CD4-positive, alpha-beta T cell treated with Interleukin-2 at 100 ng/mL for 4 hours (primary cell): ENCODE measurements at places on chromosomes 2 and 18.

DNA sequence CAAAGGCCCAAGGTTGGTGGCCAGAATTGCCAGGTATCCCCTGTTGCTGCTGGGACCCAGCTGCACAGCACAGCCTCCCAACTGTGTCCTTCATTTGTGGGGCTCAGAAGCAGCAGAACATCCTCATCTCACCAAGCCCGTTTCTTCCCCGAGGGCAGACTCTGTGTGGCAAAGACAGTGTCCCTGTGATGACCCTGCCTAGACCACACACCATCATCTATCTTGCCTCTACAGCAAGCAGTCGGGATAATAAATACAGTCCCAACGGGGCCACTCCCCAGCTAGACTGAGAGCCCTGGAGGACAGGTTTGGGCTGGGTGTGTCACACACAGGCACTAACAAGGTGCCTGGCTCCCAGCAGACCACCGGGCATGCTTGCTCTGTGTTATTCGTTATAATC lies 93.4 kb downstream of the PTGR3 start:
- DNase-seq = no peak

GRCh38 chr2:60853531-60853930 lies 27.8 kb upstream of the REL start:
- DNase-seq = no peak

DNA sequence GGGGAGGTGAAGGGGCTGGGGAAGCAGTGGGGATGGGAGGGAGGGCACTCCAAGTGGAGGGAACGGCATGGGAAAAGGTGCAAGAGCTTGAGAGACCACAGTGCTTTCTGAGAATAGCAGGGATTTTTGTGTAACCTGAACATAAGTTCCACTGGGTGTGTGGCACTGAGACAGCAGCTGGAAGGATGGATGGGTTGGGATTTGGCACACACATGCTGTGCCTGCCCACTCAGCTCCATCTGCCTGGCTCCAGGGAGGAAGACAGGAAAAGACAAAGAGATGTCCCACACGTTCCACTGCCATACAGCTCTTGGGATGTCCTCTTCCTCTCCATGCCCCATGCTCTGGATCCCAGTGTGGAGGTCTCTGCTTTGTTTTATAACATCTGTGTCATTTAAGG lies 114.1 kb upstream of the TEX51 start:
- DNase-seq = no peak

DNA sequence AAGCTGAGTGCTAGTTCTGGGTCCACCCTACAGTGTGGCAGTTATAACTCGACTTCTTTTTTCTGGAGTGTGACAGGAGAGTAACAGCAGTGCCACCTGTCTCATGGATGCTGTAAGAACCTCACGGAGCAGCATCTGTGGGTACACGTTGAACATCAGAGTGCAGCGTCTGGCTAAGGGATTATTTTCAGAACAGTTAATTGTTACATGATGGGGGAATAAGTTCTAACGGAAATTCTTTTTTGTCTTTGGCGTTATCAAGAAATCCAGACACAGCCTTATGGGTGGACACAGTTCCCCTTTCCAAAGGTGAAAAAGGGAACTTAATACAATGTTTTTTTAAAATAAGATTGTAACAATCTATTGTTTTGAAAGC lies 28.3 kb upstream of the TOGARAM2 start:
- no peak for DNase-seq

GRCh38 chr18:23994361-23994902 lies 20.1 kb upstream of the TTC39C start:
- peak; percentile 75 for DNase-seq

DNA sequence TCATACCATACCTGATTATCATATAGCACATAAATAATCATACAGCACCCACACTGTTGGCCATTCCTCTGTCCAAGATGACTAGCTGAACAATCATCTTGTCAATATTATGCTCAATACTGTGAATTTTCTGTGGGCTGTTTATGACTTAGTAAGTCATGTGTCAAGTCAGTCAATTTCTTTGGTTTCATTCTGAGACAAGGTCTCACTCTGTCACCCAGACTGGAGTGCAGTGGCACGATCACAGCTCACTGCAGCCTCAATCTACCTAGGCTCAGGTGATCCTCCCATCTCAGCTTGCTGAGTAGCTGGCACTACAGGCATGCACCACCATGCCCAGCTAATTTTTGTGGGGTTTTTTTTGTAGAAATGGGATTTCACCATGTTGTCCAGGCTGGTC lies 5.7 kb downstream of the MCM6 start:
- DNase-seq = no peak

GRCh38 chr2:3024401-3024935 lies 353.1 kb downstream of the EIPR1 start:
- DNase-seq = no peak

GRCh38 chr2:186757009-186757408 lies 63.1 kb downstream of the FAM171B start:
- DNase-seq = no peak

GRCh38 chr18:54532962-54533361 lies 58.1 kb upstream of the DYNAP start:
- no peak for DNase-seq

DNA sequence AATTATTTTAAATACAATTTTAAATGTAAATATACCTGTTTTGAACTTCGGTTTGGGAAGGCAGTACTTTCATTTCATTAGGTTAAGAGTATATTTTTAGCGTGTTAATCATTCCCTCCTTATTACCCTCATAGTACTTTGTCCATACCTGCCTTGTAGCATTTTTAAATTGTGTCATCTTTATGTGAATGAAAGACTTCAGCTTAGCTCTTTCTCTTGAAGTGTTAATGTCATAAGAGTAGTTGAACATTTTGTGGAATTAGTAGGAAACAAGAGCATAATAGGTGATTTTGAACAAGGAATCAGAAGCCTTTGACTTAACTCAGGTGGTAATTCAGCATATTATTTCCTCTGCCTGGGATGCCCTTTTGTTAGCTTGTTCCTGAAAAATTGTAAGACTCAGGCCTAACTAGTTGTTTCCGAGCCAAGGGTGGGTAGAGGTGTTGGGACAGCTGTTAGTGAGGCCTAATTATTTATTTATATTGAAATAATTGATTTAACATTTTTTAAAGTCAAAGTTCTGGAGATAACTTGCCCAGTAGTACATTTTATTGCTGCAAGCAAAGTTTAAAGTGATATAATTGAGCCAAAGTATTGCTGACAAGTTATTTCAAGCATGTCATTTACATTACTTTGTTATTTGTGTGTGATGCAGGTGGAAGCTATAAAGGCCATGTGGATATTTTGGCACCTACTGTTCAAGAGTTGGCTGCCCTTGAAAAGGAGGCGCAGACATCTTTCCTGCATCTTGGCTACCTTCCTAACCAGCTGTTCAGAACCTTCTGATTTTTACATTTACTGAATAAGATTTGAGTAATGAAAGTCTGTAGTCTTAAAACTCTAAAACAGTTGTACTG lies 38.7 kb downstream of the DDX1 start:
- no peak for DNase-seq

DNA sequence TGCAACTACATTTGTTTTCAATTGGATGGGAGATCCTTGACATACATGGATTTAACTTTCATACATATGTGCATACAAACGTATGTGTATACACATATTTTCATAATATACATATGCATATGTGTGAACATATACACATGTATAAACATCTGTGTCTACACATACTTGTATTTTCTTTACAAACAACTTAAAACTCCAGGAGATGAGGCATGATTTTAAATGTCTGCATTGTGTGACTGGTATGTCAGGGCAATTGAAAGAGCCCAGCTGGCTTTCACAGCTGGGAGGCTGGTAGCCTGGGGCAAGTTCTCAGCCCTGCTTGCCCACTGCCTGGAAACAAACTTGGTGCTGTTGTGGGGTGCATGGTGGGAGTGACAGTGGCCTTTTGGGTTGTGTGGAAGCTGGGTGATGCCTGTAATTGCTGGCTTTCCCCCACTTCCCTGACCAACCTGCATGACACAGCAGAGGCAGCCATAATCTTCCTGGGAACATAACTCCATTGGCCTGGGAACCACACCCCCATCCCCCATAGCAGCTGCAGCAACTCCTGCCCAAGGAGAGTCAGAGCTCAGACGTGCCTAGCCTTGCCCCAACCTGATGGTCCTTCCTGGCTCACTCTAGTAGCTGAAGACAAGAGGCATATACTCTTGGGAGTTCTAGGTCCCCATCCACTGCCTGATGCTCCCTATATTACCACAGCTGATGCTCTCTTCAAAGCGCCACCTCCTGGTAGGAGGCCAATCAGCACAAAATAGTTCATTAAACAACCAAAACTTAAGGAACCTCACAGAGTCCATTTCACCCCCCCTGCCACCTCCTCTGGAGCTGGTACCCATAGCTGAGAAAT lies 158.3 kb downstream of the CERS6 start:
- no peak for DNase-seq

GRCh38 chr2:30511122-30512083 lies 64.4 kb downstream of the LCLAT1 start:
- no peak for DNase-seq

DNA sequence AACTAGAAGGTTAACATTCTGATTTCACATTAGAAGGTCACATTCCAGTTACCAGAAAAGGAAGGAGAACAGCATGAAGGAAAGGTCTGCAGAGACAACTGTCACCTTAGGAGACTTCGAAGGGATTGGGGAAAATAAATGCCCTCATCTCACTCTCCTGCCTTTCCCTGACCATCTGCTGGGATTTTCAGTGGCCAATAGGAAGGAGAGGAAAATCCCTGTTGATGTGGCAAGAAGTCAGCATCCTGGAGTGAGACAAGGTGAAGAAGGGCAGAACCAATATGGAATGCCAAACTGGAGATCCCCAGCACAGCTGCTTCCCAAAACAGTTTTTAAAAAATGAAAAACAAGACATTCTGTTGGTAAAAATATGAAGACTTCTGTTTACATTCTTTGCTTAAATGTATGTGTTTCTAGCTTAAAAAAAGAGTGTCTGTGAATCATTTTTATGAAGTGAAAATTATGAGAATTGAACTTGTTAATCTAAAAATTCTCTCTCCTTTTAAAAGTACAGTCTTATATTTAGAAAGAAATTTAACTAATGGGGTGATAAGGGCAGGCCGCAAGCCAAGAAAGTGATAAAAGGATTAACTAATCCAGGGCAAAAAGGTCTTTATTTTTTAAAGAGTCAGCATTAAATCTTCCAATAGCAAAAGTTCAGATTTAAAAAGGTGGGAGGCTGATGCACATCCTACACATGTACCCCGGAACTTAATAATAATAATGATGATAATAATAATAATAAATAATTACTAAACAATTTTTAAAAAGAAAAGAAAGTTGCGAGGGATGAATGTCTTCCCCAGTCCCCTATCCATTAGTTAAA lies 160.6 kb upstream of the DOK6 start:
- no peak for DNase-seq

GRCh38 chr2:229835596-229836283 lies 86.1 kb downstream of the TRIP12 start:
- peak; percentile 45 for DNase-seq

DNA sequence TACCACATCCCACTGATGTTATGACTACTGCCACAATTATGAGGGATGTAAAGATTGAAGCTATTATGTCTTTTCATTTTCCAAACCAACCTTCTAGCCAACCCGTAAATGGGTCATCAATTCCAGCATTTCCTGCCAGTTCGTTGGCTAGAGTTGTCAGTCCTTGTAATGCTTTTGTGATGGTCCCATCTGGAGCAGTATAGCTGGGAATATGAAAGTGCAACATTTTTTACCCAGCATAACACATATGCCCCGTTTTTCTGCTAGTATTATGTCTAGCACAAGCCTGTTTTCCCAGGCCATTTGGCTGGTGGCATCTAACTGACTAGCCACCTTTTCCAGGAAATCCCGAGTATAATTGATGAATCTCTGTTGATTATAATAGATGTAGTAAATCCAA lies 1501.6 kb upstream of the SLC39A10 start:
- DNase-seq = no peak

DNA sequence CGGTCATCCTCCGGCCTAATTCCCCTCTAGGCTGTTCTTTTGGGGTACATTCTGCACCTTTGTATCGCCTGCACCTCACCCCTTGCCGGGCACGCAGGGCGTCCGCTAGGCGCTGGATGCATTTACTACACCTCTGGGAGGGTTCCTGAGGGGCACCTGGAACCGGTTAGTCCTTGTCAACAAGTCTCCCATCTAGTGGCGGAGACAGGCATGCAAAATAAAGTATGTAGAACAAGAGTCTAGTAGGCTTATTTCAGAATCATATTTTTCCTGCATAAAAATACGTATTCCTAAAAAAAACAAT lies 705 bp upstream of the TEX261 start:
- DNase-seq = peak; percentile 71
